Fibroblast of skin of abdomen (primary cell): ENCODE measurements at places on chromosomes 2 and 18.

GRCh38 chr2:179443180-179443579 lies 178.5 kb upstream of the SESTD1 start:
- DNase-seq: no peak

- peak; percentile 25 for DNase-seq
Measured at GRCh38 chr18:52936931-52937330, 596.9 kb downstream of the DCC start.

DNA sequence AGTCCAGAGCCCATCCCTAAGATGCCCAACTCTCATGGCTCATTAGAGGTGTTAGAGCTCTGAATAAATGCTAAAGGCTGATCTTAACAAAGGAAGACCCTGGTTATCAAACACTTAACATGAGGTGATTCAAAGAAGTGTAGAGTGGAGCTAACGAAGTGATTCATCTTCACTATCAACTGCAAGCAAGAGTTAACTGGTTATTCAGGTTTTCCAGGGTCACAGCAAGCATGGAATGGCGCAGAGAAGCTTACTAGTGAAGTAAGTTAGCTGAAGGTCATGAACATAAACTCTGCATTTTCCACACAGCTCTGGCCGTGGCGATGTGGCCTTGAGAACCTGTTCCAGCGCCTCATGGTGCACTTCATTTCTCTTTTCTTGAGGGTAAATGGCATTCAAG lies 17.0 kb downstream of the RND3 start:
- no peak for DNase-seq

GRCh38 chr2:10325278-10326145 lies 22.8 kb downstream of the HPCAL1 start:
- DNase-seq: no peak

DNA sequence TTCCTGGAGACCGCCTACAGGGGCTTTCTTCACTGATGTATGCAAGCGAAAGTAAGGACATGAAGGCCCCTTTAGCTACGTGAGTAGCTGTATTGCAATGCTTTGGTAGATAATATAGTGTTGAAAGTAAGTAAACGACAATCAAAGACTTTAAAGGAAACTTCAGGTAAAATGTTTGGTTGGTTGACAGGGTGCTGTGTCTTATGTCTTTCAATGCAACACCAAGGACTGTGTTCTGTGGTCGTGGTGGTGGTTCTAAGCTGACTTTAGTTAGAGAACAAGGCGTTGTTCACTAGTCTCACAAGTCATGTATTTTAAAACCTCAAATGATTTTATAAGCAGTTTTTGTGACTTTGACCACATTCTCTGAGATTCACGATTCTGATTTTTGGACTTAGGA lies 58.0 kb upstream of the CABYR start:
- no peak for DNase-seq

GRCh38 chr2:126399001-126399400 lies 257.0 kb upstream of the GYPC start:
- no peak for DNase-seq

GRCh38 chr2:140067661-140068060 lies 1287.5 kb upstream of the NXPH2 start:
- DNase-seq: no peak

- DNase-seq: no peak
Measured at GRCh38 chr2:45826460-45826859, 175.0 kb downstream of the PRKCE start.

DNA sequence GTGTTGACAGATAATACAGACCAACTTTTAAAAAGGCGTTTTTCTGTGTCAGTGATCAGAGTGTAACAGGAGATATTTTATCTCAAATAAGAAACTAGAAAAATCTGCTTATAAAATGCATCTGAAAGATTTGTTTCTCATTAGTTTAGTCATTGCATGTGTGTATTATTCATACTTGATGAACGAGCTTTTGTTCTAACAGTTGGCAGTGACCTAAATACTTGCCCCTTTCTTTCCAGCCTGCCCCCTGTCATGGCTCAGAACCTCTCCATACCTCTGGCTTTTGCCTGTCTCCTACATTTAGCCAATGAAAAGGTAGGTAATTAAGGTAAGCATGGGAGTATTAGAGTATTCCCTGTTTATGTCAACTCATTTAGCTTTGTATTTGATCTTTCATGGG lies 33.6 kb downstream of the NCAPH start:
- no peak for DNase-seq
